H7 (cell line): ENCODE measurements at places on chromosomes 5 and 9. TPM values are rescaled to one million over a fixed set of nuclear protein-coding genes. Genes with fewer than 3 reads are reported as not detected.
A peak's percentile ranks its signal among the peaks of the same experiment; 100 is the strongest.

The NR4A3 gene
- total RNA-seq: 0.10 and 0.18 TPM in 2 replicates

The SYK gene
- 0.38 and 2.7 TPM in 2 replicates for total RNA-seq

The AK3 gene
- total RNA-seq: 116 and 118 TPM in 2 replicates

The CLIC3 gene
- not detected in 2 replicates for total RNA-seq

The RAB3C gene
- 6.2 and 11.5 TPM in 2 replicates for total RNA-seq

DNA sequence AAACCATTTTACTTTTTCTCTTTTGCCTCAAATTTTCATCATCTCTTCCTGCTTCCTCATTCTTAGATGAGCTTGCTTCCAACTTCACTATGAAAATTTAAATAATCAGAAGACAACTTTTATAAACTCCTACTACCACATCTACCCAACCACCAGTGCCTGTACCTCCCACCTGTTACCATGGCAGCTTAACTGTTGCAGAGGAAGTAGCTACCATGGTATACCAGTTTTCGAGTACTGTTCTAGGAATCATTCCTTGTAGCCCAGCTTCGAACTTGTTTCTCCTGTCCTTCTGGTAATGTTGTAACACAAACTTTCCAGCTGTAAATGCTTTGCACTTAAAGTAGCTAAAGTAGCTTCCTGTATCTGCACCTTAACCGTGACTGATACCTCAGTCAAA lies 266.8 kb upstream of the NREP start:
- DNase-seq: no peak

GRCh38 chr9:76136986-76137385 lies 246.5 kb downstream of the PCSK5 start:
- no peak for DNase-seq

- DNase-seq: no peak
These were observed 881.1 kb upstream of the NUDT12 start for GRCh38 chr5:104443706-104444105.

DNA sequence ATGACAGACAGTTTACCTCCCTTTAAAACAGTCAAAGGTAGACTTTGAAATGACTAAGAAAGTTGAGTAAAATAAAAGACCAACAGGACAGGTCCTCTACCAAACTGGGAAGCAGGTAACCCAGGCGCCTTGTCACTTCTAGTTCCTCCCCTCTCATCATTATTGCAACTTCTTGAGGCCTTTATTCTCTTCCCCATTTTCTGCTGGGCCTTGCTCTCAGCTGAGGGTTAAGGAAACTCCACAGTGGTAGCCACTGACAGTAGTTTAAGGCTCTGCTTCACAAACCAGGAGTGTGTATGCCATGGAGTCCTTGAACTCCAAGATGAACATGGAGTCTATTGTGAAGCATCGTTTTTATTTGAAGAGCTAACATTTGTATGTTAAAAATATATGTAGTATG lies 36.9 kb upstream of the TCERG1 start:
- no peak for DNase-seq

- peak; percentile 73 for DNase-seq
These were observed 43.5 kb upstream of the DNAH5 start for GRCh38 chr5:13987843-13988464.

GRCh38 chr9:127368852-127369402 lies 28.0 kb upstream of the SLC2A8 start:
- no peak for DNase-seq

DNA sequence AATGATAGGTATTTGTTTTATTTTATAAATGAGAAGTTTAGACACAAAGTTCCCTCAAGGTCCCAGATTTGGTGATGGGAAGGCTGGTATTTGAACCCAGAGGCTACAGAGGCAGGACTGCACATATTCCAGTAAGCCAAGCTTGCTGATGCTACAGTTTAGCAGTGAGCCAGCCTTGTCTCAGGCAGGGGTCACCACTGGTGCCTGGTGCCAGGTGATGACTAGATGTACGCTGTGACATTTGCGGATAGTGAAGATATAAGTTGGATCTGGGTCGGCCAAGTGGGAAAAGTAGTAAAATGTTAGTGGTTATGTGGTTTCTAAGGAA lies 143.9 kb downstream of the AOPEP start:
- DNase-seq: no peak

GRCh38 chr9:92714016-92714415 lies 44.1 kb upstream of the IPPK start:
- no peak for DNase-seq

- no peak for DNase-seq
These were observed 11.9 kb upstream of the BTF3 start for GRCh38 chr5:73486119-73486899.

GRCh38 chr9:132502480-132502879 lies 79.9 kb upstream of the BARHL1 start:
- DNase-seq: no peak

DNA sequence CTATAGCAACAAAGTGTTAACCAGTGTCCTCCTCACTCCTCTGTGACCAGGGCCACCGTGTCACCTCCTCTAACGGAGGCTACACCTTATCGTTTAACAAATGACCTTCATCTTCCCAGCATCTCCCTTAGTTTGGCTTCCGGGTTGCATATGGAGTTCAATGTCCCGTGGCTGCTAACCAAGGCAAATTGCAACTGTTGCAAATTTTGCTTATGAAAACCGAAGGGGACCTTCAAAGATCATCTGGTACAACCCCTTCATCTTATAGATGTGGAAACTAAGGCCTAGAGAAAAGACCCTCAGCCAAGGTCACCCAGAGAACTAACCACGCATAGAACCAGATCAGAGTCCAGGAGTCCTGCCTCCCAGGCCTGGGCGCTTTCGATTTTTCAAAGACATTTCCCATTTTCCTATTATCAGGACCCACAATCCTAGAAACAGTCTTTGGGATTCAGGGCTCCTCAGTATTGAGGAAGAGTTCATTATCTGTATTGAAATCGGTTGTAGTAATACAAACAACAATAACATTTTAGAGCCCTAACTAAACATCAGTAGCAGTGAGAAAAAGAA lies 1.4 kb downstream of the PRELID2 start:
- no peak for DNase-seq

DNA sequence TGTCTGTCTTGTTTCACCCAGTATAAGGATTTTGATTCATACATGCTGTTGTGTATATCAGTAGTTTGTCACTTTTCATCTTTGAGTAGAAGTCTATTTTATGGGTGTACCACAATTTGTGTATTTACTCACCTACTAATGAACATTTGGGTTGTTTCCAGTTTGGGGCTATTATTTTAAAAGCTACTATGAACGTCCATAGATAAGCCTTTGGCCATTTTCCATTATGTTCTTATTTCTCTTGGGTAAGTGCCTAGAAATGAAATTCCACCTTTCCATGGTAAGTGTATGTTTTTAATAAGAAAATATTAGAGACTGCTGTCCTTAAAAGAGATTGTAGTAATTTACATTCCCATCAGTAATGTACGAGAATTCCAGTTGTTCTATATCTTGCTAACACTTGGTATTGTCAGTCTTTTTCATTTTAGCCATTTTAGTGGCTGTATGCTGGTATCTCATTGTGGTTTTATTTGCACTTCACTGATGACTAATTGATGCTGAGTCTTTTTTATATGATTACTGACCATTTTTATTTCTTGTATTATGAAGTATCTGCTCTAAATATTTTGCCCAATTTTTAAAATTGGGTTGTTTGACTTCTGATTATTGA lies 17.9 kb upstream of the PDE8B start:
- no peak for DNase-seq

- no peak for DNase-seq
These were observed 62.2 kb upstream of the ZNF462 start for GRCh38 chr9:106800701-106801270.

GRCh38 chr5:154238776-154239481 lies 48.4 kb downstream of the GALNT10 start:
- no peak for DNase-seq
